Stimulated activated CD4-positive, alpha-beta T cell treated with anti-CD3 and anti-CD28 coated beads, Interleukin-15, amount 100 ng/mL, for 1 hour (primary cell): ENCODE measurements at places on chromosomes 3 and 15.

DNA sequence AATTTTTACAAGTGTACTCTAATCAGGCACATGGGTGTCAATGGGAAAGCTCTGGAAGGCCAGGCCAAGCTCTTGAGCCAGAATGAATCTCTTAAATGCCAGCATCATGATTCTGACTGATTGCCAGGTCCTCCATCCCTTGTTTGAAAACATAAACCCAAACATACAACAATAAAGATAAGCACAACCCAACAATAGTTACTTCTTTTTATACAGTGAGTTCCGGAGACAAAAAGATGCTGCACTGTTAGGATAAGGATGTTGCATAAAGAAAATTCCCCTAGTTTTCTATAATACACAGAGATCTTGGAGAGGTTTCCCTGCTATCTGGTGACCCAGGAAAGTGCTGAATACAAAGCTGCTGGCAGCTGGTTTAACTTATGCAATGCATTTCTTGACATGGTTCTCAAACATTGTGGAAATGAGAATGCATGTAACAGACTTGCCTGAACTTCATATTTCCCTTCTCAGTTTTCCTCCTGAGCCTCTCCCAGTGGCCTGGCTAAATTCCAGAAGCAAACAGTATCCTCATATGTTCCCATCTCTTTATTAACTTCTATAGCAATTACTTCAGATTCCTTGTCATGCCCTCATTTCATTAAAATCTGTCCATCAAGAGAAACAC is 180.1 kb upstream of the PRICKLE2 start:
- DNase-seq = no peak

DNA sequence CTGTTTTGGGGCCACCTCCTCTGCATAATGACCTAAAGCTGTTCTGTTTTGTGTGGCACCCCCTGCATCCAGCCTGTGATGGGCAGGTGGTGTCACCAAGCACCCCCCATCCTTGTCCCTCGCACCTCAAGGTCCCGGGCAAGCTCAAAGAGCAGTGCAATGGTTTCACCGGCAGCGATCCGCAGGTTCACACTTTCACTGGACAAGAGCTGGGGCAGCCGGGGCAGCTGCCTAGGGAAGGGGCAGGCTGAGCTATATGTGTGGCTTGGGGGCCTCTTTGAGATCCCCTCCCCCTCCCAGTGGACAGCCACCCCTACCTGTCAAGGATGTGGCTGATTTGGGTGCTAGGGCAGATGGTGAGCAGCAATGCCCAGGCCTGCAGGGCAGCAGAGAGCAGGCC is 3.1 kb downstream of the IFRD2 start:
- DNase-seq = no peak

DNA sequence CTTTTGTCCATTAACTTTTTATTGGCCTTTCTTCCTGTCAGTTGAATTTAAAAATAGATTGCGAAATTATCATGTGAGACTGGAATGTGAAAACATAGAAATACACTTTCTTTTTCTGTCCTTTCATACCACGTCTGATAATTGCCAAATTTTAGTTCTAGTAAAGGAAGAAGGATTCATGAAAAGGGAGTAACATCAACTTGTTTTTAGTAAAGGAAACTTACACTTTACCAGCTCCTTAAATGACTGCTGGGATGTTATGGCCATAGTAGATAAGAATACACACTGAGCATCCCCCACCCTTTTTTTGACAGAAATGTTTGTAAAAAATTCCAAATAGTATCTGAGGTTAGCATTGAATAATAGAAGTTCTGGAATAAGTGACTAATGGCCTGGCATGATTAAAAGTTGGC is 137.9 kb downstream of the NEO1 start:
- DNase-seq = no peak

DNA sequence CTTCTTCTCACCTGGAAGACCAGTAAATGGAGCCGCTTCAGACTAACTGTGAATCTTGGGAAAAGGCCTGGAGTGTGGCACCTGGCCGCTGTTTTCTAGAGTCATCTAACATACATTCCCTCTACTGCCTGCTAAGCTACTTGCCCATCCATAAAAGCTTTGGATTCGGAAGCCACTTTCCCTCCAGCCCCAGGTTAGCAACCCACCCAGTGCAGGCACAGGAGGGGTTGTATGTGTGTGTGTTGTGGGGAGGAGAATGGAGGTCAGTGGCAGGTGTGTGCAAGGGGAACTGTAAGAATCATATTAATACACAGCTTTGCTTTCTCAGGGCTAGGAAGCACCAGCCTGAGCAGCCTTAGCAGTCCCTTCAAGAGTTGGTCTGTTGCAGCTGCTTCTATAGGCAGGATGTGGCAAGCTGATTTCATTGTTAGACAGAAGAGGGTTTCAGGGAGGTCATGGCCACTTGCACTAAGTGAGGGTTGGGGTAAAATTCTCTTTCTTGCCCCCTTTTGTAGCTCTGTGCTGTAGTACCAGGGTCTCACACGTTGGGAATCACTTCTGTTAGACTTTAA is 8.9 kb downstream of the NSUN3 start:
- no peak for DNase-seq

DNA sequence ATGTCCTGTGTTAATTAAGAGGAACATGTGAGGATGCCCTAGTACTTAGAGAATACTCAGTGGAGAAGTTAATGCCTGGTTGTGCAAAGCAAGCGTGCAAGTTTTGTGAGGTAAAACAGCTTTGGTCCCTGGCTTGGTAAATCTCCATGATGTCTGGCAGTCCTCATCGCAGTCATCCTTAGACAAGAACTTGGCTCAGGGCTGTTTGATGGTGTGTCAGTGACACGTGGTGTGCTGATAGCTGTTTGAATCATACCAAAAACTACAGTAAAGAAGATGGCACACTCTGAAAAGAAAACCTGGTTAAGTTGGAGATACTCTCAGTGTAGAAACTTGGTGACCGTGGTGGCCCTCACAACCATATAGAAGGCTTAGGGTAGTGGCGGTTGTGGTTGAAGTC is 361.7 kb downstream of the FEZF2 start:
- DNase-seq = no peak

- DNase-seq = no peak
Observed at GRCh38 chr3:1929788-1930414, 168.8 kb upstream of the CNTN4 start.

- no peak for DNase-seq
Observed at GRCh38 chr3:64680334-64680733, 7.5 kb downstream of the ADAMTS9 start.

DNA sequence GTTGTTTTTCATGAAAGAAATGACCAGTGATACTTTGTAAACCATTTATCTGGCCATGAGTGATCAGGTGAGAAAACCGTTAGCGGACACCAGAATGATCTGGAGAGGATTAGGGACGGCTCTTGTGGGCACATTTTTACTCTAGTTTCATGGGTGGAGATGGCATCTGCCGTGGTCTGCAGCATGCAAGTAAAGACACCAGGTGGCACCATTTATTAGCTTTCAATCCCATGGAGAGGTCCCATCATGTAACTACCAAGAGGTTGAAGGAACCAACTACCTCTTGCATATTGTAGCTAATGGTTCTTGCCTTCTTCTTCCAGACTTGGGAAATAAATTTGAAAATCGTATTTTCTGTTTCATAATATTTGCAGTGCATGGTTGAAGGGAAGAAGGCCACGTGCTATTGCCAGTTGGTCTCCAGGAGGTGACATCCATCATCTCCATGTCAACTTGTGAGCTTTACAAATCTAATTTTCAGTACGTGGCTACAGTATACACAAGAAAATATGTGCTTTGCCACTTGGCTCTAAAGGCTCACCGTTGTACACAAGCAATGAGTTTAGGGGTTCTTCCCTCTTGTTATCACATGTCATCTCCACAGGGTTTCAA is 1.5 kb upstream of the MAPKBP1 start:
- no peak for DNase-seq

GRCh38 chr3:107925851-107926250 is 165.0 kb downstream of the CD47 start:
- no peak for DNase-seq

- no peak for DNase-seq
Observed at GRCh38 chr3:51982352-51982837, 940 bp upstream of the ACY1 start.

DNA sequence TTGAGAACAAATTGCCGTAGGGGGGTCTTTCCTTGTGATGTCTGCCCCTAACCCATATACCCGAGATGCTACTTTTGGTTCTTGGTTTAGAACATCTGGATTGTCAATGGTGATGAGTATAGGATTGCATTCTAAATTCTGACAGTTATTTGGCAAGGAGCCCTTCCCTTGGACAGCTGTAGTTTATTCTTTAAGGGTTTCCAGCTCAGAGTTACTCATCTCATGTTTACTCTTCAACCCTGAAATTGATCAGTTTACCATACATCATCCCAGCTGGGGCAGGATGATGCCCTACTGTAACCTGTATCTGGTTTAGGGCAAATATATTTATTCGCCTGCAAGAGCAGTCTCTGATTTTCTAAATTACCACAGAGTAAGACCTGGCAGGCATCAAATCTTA is 85.7 kb upstream of the XCR1 start:
- no peak for DNase-seq

- no peak for DNase-seq
Observed at GRCh38 chr3:10523561-10523960, 18.2 kb upstream of the ATP2B2 start.
